Amniotic epithelial cell (primary cell): ENCODE measurements at places on chromosomes 2 and 18.

- DNase-seq = no peak
These were observed 153.0 kb upstream of the TWIST2 start for GRCh38 chr2:238694922-238695321.

DNA sequence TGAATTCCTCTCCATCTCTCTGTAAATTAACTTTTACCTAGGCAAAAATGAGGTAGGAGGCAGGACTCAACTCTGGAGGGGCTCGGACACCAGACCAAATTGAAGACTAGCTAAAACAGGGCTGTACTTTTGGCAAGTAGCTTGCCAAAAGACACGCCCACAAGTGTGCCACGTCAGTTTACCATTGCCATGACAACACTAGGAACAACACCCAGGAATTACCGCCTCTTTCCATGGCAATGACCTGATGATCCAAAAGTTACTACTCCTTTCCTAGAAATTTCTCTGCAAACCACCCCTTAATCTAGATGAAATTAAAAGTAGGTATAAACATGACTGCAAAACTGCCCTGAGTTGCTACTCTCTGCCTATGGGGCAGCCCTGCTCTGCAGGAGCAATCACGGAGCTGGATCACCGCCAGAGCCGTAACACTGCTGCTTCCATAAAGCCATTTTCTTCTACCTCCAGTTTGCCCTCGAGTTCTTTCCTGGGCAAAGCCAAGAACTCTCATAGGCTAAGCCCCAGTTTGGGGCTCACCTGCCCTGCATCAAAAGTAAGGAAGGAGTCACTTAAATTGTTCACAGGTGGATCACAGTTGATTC, 66.0 kb upstream of the FAM136A start:
- peak; percentile 11 for DNase-seq

DNA sequence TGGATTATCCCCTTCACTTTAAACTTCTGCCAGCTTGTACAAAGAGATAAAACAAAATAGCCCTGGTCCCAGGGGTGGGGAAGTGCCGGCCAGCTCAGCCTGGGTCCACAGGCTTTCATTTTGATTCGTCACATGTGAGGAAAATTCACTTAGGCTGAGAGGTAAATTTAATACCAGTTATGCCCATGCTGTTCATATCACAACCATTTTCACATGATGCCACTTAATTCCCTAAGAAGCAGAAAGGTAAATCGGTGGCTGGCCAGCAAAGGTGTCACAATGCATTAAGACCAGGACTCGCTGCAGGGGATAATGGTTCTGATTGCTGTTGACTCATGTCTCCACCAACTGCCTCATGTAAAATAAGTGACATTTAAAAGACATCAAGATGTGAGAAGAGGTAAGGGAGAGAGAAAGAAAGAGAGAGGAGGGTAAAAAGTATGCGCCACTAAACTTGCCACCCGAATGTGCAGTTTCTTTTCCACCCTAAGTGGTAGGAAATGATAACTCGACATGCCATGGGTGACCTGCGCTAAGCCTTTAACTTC, 261.0 kb upstream of the SIX3 start:
- DNase-seq = no peak

- no peak for DNase-seq
These were observed 129.3 kb downstream of the GLI2 start for GRCh38 chr2:120864981-120865380.

DNA sequence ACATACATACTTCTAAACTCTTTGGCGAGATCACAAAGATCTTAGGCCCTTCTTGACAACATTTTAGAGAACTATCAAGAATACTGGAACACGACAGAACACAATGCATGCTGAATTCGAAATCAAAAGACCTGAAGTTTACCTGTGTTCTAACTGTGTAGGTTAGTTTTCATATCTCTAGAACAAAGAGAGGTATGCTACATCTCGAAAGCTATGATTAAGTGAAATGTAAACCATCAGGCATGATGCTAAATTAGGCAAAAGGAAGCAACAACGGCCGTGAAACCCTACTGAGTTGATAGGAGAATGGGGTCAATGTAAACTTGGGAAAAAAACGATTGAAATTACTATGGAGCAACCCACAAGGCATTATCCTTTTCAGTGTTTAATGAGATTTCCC, 43.7 kb downstream of the IKZF2 start:
- no peak for DNase-seq
